ENCODE measurements at places on chromosomes 2 and 18.

DNA sequence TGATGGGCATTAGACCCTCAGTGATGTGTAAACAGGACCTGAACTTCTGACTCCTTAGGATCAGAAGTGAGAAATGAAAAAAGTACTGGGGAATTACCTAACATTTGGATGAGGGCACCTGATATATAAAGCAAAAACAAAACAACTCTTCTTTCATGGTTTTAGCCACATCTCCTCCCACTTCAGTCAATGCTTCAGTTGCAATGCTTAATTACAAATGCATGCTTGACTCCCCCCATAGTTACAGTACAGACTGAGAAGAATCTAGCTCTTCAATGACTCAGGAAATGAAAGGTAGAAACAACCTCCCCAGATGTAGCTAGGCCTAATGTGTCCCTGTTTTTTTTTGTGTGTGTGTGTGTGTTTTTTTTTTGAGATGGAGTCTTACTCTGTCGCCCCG, 276.8 kb upstream of the POU3F3 start:
- no peak for DNase-seq

DNA sequence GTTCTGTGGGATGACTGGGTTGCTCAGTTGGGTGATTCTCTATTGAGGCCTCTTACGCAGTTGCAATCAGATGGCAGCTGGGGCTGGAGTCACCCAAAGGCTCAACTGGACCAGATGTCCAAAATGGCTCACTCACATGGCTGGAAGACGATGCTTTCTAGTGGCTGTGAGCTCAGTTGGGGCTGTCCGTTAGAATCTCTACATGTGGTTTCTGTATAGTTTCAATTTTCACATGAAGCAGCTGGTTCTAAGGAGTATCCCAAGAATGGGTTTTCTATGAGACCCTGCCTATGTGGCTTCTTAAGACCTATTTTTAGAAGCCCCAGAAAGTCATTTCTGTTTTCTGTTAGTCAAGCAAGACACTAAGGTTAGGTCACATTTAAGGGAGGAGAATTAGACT, 4.4 kb downstream of the XRCC5 start:
- DNase-seq: no peak

- no peak for DNase-seq
These were observed 2.2 kb upstream of the IL1R1 start for GRCh38 chr2:102140377-102140776.

GRCh38 chr2:134679745-134680144, 39.1 kb downstream of the TMEM163 start:
- no peak for DNase-seq

GRCh38 chr18:79779021-79779699, 18.6 kb upstream of the KCNG2 start:
- no peak for DNase-seq

DNA sequence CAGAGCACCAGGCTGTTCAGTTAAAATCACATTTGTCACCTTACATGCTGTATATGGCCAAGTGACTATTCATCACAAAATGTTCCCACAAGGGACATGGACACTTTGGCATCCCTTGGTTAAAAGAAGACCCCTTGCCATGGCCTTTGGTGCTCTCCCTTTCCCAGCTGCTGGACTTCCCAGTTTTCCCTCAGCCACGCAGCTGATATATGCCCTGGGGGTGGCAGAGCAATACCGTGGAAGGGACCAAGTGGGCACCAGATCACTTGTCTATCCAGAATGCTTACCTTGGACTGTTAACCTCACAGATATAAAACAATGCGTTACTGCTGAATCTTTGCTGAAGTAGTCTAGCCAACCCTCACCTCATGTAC, 35.3 kb downstream of the PAIP2B start:
- DNase-seq: no peak

- no peak for DNase-seq
These were observed 345.1 kb upstream of the RAB12 start for GRCh38 chr18:8264116-8264515.

GRCh38 chr2:240130393-240131195, 5.5 kb downstream of the COPS9 start:
- DNase-seq: no peak

GRCh38 chr18:9708057-9708433, at the start of gene RAB31:
RAB31 (plus strand) TSS chr18:9708301; CDS start chr18:9708406, 105 bp downstream.
- DNase-seq: no peak

DNA sequence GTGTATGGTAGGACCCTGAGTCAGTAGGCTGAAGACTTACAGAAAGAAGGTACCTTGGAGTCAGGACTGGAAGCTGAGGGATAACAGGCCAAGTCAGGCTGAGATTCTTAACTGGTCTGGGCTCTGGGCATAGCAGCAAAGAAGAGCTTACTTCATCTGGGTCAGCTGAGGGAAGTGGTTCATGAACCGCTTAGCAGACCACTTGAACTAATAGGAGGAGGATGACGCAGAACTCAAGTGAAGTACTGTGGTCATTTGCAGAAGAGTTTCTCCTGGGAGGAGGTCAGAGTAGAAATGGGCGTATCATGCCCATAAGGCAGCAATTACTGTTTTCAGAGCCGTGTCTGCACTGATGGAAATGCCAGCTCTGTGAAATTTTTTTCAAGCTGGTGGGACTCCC, 164.5 kb downstream of the LCLAT1 start:
- DNase-seq: no peak

DNA sequence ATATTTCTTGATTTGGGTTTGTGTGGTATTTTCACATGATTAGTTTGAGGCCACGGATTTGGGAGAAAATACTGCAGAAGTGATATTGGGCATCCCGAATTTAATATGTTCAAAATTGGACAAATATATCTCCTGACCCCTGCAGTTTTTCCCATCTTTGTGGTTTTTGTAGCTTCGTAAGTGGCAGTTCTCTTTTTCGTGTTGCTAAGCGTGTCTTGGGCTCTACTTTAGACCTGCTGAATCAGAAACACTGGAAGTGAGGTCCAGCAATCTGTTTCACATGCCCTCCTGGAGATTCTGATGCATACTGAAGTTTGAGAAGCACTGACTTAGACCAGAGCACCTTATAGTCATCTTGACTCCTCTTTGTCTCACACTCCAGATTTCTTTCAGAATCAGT, 98.3 kb downstream of the EPB41L5 start:
- no peak for DNase-seq

DNA sequence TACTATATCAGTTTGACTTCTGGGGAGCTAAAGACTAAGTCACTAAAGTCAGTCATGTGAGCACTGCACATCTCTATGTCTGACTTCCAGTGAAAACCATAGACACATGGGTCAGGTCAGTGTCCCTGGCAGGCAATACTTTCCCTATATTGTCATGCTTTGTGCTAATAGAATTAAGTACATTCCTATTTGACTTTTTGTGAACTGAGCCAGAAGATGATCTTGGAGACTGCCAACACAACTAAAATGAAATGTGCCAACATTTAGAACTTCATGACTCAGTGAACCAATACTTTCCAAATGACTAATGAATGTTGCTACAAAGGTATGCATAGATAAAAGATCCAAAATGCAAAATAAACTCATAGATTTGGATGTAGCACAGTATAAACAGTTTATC, 820.8 kb upstream of the FAM98A start:
- no peak for DNase-seq

- no peak for DNase-seq
These were observed 70.0 kb downstream of the ATP9B start for GRCh38 chr18:79139206-79139605.

All from RCC 7860 (cell line).